ENCODE measurements at places on chromosomes 7 and 10.
A peak's percentile ranks its signal among the peaks of the same experiment; 100 is the strongest.

GRCh38 chr10:32197423-32197822, 141.2 kb upstream of the KIF5B start:
- no peak for DNase-seq

DNA sequence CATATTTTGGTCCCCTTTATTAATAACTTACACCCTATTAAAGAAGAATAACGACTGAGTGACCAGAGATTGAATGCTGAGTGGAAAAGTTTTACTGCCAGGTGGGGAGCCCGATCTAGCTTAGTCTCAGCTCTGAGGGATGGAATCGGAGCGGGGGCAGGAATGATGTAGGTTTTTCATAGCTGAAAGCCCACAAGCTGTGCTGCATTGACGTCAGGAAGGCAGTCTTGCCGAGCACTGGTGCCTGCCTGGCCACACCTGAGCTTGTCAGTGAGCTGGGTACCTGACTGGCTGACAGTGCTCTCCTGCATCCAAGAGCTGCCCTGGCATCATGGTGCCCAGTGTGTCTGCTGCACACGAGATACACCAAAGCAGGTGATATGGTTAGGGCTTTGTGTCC, 34.8 kb downstream of the GRK5 start:
- DNase-seq = no peak

DNA sequence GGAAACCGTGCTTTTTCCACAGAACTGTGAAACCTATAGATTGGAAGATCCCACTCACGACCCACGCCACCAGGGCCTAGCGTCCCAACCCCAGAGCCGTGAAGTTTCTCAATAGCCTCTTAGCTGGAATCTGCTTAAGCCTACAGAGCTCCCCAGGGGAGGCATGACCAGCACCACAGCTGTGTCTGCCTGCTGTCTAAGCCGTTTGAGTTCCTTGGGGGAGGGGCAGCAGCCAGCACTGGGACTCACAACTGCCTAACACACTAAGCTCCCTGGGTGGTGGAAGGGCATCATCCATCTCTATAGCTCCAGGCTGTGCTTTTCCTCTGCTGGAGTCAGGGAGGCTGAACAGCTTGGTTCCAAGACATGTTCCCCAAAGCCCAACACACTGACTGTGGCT, 26.0 kb upstream of the TMEM140 start:
- DNase-seq = no peak

DNA sequence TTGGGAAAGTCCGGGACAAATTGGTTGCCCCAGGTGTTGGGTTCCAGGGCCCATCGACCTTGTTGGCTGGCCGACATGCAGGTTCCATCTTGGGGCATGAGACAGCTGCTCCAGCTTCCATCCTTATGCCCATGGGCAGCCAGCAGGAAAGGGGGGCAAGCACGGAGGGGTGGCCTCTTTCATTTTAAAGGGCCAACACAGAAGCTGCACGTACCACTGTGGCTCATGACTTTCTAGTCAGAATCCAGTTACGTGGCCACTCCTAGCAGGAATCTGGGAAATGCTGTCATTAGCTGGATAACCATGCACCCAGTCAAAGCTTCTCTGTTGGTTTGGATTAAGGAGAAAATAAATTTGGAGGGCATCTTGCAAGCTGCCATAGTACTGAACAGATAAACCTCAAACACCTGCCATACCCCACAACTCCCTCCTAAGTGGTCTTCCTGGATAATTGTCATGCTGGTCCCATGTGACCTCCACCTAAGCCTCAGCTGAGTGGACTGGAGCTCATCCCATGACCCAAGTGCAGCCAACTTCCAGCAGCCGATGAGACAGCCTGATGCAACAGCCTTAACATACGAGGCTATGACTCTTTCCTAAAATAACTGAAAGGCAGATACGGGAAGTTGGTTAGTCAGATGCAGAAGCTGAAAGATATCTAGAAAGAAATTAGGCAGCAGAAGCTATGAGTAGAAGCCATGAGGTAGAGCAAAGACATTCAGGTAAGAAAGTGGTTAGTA, 21.4 kb upstream of the GSDME start:
- DNase-seq = no peak

DNA sequence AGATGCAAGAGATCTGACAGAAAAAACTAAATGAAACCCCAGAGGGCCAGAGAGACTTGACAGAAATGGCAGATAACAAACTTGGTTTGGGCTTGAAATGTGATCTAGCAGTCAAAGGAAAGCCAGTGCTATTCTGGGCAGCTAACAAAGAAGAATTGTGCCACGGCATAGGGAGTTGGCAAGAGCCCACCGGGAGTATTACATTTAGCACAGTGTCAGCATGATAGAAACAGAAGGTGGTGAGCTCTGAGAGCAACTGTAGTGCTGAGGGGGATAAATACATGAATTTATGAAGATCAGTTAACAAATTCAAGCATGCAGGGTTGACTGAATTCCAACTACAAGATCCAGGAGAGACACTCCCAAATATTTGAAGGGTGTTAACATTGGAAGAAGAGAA, 91.1 kb downstream of the AHCYL2 start:
- DNase-seq = no peak

GRCh38 chr10:92240289-92241157, 50.4 kb downstream of the CPEB3 start:
- DNase-seq = peak; percentile 69

DNA sequence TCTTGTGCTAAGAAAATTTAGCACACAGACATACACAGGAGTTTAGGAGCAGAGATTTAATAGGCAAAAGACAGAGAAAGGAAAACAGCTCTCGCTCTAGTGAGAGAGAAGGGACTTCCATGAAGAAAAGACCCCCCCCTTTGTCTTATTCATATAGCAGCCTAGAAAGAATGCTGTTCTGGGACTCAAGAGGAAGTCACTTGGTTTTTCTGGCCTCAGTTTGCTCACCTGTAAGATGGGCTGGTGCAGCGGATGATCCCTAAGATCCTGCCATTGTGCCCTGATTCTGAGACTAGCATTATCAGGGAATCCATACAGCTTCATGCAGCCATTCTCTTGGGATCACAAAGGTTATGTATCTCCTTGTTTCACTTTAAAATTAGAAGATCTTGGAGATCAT, 42.7 kb downstream of the LYZL2 start:
- DNase-seq = no peak

DNA sequence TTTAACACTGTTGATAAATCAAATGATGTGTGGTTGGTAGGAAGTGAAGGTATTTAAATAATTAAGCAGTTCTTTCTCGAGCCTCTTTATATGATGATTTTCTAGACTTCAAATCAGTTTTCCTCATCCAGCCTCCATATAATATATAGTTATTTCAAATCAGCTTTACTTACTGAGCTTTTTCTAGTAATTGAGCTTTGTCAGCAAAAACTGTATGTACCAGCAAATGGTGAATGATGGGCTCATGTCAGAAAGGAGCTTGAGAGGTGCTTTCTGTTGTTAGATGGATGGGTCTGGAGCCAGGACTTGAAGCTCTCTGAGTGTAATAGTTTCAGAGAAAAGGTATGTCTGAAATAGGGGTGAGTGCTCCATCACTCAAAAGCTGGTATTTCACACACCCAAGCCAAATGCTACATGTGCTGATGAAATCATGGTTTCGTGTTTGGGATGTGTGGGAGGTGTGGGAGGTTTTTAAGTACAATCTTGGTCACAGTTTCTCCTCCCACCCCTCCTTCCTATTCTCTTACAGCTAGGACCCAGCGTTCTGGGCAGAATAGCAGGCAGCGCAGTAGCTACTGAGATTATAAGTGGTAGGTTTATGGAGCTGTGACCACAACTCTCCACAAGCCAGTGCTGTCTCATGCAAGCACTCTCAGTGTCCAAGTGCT, 55.8 kb downstream of the LRMDA start:
- DNase-seq = no peak

DNA sequence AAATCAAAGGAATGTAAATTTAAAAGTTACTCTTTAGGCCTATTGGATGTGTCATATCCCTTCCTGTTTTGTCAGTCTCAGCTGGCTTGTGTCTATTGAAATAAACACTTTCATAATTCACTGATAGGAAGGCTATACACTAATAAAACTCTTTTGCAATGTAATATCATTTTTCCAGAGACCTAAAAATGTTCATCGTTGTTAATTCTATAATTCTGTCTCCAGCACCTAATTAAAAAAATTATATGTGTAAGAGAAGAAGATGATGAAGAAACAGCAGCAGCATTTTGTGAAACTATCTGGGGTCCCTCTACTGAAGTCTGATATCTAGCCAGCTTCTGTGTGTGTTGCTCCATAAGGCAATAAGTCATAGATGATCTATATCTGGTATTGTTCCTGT, 602.7 kb downstream of the ETV1 start:
- DNase-seq = no peak

GRCh38 chr7:140774371-140774770, 77.9 kb downstream of the NDUFB2 start:
- no peak for DNase-seq

DNA sequence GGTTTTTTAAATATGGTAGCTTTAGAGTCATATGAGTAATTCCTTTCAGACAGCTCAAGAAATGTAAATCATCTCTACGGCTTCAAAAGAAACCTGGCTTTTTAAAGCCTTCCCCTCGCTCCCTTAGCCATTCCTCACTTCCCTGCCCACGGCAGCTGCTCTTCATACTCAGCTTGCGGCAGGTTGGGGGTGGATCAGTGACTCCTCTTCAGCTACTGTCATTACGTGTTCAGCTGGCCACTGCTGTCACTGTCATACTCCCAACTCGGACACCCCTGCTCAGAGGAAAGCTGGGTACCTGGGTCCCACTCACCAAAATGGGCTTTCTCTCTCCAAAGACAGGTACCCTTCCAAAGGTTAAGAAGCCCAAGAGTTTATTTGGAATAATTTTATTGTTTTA, 6.6 kb downstream of the YWHAG start:
- DNase-seq = no peak

GRCh38 chr10:73962386-73962785, 35.5 kb upstream of the VCL start:
- no peak for DNase-seq

DNA sequence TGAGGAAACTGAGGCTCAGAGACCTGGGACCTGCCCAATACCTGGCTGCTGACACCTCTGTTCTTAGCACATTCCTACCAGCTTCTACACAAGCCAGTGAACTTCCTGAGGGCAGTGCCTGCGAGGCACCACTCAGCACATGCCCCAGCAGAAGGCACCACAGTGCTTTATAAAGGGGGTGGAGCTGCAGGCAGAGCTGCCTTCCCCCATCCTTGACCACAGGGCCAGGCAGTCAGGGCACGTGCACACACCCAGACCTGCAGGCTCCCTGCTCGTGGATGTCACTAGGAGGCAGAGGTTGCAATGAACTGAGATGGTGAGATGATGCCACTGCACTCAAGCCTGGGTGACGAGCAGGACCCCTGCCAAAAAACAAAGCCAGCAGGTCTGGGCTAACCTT, 39.2 kb upstream of the TUBB8 start:
- no peak for DNase-seq

DNA sequence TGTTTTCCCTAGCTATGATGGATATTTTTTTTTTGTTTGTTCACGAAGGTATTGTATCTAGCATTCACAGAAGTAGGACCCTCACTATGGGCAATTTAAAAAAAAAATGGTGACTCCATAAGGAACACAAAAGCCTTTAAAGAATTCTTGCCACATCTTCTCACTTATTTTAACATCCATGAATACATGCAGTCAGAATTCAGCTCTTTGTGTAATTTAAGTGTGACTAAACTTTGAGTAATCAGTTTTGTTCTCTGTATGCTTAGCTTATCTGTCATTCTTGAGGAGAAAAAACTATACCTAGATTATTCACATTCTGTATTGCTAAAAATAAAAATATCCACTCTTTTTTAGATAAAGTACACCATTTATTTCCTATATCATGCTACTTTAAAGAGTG, 313.2 kb upstream of the KCND2 start:
- DNase-seq = no peak

DNA sequence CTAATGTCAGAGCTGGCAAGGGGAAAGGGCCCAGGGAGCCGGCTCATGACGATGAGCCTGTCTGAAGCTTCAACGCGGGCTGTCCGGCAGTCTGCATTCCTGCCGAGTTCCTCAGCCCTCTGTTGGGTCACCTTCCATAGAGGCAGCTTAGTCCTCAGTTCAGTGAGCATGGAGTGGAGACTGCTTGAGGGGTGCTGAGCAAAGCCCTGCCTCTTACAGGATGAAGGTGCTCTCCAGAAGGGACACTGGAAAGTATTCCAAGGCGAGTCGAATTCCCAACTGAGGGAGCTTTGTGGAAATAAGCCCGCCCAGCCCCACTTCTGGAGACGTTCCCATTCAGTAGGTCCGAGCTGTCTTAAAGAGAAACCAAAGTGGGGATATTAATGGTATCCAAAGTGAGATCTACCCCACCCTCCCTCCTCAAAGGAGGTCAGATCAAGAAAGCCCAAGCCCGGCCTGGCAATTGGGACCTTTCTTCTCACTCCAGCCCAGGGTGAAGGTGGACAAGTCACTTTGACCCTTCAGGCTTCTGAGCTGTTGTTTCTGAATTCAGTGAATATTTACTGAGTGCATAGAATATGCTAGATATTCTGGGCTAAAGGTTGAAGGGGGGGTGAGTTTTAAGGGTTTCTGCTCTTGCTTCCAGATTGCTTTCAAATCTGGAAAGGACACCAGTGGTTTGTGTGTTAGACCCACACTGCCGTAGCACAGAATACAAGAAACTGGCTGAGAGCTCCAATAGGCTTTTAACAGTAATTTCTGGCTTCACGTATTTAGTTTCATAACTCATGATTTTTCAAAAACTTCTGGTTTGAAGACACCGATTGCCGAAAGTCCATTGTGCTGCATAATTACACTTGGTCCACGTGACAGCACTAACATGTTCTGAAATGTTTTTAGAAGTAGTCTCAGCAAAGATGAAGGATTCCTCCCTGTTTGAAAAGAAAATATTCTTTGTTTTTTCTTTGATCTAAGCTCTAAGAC, 3.5 kb downstream of the EGFR start:
- no peak for DNase-seq

- DNase-seq = no peak
Measured at GRCh38 chr10:85379338-85379737, 987.3 kb downstream of the GRID1 start.

- no peak for DNase-seq
Measured at GRCh38 chr7:7851381-7851780, 117.2 kb upstream of the GLCCI1 start.

DNA sequence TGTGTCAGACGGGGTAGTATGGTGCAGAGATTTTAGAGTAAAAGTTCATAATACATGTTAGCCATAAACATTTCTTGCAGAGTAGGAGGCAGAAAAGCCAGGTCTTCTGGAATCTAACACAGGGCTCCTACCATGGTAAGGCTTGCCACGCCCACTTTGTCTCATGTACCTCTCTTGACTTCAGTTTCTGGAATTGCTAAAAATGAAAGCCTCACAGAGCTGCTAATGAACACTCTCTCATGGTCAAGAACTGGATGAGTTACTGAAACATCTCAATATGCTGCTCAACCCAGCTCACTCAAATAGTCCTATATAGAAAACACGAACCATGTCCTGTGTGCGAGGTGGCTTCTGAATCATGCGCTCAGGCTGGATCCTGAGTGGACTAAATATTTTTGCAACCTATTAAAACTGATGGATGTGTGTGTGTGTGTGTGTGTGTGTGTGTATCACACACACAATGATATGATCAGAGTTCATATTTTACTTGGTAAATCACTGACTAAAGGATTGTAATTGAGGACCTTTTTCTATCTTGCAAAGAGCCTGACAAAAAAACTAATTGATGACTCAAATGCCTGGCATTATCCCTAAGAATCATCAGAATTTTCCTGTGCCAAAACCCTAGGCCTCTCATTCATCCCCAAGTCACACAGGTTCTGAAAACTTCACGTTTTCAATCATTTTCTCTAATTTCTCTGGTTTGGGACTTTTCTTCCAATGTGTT, 1306.6 kb downstream of the XPNPEP1 start:
- DNase-seq = no peak

All from renal pelvis (tissue), 12 donors.